Thymus (tissue), 14 donors: ENCODE measurements at places on chromosomes 7 and 10.

- DNase-seq, result no peak
These were observed 28.1 kb downstream of the CSGALNACT2 start for GRCh38 chr10:43166207-43166879.

- DNase-seq, result no peak
These were observed 142.8 kb downstream of the DNAJC1 start for GRCh38 chr10:21860718-21861117.

- no peak for DNase-seq
These were observed 35.2 kb downstream of the CAMK2B start for GRCh38 chr7:44290252-44290620.

DNA sequence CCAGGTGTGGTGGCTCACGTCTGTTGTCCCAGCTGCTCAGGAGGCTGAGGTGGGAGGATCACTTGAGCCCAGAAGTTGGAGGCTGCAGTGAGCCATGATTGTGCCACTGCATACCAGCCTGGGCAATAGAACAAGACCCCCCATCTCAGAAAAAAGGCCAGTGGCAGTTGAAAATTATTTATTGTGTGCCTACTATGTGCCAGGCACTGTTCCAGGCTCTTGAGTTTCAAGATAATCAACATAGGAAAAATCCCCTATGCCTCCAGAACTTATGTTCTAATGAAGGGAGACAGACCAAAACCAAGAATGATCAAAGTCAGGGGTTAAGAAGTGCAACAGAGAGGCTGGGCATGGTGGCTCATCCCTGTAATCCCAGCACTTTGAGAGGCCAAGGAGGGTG is 42.4 kb upstream of the LMTK2 start:
- DNase-seq, result no peak

- DNase-seq, result no peak
These were observed 35.9 kb downstream of the MICALL2 start for GRCh38 chr7:1423264-1423811.

GRCh38 chr7:130959743-130960207 is 225.8 kb upstream of the KLF14 start:
- DNase-seq, result no peak

DNA sequence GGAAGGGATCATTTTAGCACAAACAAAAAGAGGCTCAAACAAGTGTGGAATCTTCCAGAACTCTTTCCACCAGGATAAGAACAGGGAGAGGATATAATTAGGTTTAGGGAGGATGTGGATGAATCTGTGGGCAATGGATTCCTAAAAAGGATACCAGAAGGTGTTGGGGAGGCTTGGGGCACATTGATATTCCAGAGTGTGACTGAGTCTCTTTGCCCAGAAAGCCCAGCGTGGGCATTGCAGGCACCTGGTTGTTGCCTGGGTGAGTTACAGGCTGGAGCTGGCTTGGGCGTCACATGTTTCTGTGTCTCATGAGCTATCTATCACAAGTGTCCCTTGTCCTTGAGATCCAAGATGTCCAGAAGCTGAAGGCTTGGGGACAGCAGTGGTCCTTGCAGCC is 3.3 kb downstream of the COL26A1 start:
- no peak for DNase-seq

GRCh38 chr7:152142976-152143595 is 117.6 kb downstream of the GALNT11 start:
- peak; percentile 26 for DNase-seq

GRCh38 chr10:73877533-73878160 is 3.3 kb upstream of the CAMK2G start:
- DNase-seq, result no peak

DNA sequence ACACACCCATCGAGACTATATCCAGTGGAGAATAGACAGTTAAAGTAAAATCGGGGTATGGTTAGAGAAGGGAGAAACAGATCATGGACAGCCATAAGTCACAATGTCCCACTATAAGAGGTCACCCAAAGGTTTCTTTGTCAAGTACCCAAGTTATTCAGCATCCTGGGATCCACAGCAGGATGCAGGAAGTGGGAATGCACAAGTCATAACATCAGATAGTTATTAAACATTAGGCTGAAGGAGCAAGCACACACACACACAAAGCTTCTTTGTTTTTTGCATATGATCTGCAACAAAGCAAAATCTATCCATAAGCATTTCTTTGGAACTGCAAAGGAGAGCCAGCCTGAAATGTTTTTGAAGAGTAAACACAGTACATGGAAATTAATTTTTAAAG is 111.6 kb downstream of the NOC3L start:
- no peak for DNase-seq

GRCh38 chr10:126868371-126868770 is 36.9 kb upstream of the DOCK1 start:
- DNase-seq, result no peak

DNA sequence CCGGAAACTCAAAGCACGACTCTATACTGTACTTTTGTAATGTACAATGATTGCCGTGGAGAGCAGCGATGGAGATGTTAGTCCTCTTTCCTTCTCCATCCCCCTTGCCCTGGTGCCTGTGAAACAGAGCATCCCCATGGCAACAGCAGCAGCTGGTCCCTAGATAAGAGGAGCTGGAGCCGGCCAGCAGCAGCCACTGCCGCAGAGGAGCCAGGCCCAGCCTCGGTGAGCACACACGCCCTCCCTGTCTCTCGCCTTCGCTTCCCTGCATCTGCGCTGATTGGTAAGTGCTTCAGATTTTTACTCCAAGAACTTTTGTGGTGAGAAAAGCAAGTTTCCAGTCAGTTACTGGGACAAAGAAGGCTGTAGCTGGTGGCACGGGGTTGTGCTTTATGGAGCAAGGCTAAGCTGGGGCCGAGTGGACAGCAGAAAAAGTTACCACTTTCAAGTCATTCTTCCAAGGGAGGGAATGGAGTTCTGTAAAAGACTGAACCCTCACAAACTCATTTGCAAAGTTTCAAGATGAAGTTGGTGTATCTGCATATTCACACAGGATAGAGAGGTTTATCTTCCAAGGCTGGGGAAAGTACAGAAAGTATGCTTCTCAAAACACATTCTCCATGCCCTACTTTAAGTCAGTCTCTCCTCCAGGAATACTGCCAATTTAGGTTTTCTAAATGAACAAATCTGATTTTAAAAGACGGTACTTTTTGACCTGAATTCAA is at the start of gene PPP1R17:
Gene PPP1R17, plus strand, starts transcription at position 192 of the 725 bp plus-strand sequence. CDS start 5,227 bp downstream, outside the sequence.
- no peak for DNase-seq

- no peak for DNase-seq
These were observed 45.1 kb upstream of the SGCE start for GRCh38 chr7:94700926-94701554.

- DNase-seq, result no peak
These were observed 5.0 kb upstream of the TACR2 start for GRCh38 chr10:69421611-69422308.

GRCh38 chr10:98150544-98150943 is 16.1 kb downstream of the R3HCC1L start:
- DNase-seq, result no peak

- DNase-seq, result no peak
These were observed 207.1 kb upstream of the FERD3L start for GRCh38 chr7:19352305-19352695.

DNA sequence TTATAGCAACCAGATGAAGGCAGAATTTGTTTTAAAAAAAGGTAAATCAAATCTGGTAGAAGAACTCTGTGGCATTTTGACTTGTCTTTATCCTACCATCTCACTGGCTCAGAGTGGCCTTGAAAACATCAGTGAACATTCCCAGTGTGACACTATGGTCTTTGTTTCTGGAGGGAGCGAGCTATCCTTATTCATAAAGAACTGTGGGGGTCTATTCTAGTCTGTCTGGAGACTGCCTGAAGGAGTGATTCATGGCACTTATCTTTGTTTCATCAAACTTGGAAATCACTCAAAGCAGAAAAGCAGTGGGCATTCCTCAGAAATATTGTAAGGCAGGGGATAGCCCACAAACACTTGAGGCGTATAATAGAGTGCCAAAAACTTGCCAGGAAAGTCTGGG is 719.1 kb downstream of the PCDH15 start:
- DNase-seq, result no peak

DNA sequence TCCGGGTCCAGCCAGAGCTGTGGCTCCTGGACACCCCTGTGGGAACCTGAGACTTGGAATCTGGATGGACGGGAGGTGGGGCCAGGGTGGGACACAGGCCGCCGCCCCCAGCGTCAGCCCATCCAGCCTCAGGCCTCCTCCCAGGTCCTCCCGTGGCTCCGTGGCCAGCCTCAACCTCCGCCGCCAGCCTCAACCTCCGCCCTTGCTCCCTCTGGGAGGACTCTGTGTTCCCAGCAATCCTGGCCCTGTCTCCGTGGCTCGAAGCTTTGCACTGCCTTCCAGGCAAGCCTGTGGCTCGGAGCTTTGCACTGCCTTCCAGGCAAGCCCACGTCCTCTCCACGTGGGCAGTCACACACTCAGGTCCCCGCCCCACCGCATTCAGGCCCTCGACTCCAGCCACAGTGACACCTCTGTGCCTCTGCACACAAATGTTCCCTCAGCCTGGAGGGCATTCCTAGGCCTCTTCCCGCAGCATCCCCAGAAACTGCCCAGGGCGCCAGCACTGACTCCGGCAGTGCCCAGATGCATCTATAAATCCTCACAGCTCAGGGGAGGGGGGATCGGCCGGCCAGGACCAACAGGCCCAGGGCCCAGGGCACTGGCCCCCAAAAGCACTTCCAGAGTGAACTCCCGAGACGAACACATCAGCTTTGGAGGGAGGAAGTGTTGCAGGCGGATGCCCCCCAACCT is 44.7 kb upstream of the PDGFA start:
- no peak for DNase-seq

DNA sequence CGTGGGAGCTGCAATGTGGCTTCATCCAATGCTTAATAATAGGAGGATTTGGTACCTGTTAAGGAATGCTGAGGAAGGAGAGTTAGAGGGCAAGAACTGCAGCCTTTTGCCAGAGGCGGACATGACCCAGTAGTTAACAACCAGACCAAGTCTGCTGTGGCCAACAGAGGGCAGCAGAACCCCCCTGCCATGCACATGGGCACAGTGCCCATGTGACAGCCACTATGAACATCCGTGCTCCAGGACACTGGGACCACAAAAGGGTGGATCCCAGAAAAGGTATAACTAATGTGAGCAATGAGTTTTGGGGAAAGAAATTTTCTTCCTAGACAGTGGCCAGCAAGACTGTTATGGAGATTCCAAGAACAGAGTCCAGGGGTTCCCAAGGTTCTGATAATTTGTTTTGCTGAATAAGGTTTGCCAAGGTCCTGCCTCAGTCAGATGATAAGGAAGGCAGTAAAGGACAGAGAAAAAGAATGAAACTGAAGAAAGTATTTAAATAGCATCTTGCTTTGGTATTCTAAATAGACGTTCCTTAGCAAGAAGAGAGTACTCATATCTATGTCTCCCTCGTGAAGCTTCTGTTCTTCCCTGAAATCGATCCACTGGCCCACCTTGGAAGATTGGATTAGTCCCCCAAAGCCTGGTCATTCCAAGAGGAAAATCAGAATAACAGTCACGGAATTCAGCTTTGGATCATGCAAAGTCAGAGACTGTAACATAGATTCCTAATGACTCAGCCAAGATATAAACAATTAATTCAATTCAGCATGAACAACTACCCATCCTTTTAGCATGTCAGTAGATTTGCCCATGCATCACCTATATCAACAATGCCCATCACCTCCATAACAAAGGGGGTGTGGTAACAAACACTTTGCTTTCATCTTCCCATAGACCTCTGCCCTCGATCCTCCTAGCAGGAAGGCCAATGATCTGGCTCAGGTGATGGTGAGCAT is 56.0 kb downstream of the LGI1 start:
- peak; percentile 33 for DNase-seq

DNA sequence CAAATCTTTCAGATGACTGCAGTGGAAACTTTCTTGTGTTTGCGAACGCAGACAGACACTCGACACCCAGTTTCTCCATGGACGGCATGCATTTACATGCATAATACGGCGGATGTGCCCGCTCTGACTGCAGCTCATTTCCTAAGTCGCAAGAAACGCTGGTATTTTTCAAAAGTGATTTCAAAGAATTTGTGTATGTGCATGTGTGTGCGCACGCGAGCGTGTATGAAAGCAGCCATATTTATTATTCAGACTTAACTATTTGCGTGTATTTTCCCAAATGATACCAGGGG is 436.5 kb upstream of the MGMT start:
- no peak for DNase-seq

DNA sequence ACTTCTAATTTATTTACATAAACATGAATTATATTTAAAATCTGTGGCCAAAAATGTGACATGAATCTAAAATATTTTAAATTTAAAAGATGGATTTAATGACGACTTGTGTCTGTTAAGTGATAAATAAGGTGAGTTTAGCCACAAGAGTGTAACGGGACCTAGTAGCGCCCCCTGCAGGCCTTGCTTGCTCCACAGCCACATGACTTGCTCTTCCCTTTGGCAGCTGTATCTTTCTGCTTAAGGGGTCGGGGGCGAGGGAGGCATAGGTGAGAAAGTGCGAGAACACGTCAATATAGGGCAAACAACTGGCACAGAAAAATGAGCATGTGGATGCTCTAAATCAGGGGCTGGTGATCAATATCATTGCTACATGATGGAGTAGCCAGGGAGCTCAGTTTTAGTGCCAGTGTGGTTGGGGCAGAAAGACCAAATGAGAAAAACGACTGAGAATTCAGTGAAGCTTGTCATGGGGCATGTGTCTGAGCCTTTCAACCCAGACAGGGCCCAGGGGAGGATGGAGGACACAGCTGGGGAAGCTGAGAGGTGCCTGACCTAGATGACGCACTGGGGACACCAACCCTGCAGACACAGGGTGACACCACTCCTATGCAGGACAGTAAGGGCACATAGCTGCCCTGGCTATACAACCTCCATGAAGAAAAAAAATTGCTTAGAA is 49.8 kb downstream of the PAXIP1 start:
- no peak for DNase-seq

- DNase-seq, result no peak
These were observed 237.4 kb downstream of the BAMBI start for GRCh38 chr10:28914701-28915100.

DNA sequence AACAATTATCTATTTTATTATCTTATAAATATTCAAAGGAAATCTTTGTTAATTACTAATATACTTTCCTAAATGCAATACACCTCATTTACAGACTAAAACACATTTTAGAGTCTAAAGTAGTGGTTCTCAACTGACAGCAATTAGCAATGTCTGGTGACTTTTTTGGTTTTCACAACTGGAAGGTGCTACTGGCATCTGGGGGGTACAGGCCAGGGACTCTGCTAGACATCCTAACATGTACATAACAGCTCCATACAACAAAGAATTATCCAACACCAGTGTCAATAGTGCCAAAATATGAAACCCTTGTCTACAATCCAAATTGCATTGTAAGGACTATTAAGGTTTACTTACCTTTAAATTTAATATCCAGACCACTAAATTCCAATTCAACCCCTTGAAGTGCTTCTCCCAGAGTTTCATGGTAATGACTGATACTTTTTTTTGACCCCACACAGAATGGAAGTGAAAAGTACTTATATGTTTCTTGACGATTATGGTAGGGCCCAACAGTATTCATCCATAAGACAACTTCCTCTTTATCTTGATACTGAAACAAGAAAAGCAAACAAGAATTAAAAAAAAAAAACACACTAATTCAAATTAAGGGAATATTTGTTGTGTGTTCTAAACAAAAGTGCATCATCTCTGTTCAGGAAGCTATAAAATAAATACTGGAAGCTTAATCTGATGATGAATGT is 10.4 kb downstream of the TM9SF3 start:
- no peak for DNase-seq

- no peak for DNase-seq
These were observed 12.3 kb upstream of the ENO4 start for GRCh38 chr10:116836902-116837523.

GRCh38 chr7:14457568-14458453 is 444.7 kb downstream of the DGKB start:
- peak; percentile 14 for DNase-seq

GRCh38 chr10:98956576-98957260 is 278.9 kb downstream of the HPSE2 start:
- DNase-seq, result no peak

GRCh38 chr7:86930554-86931307 is 128.7 kb downstream of the ELAPOR2 start:
- DNase-seq, result no peak
